CD4-positive, alpha-beta T cell treated with Interleukin-12 subunit alpha and Interleukin-12 subunit beta, for 1 hour (primary cell): ENCODE measurements at places on chromosomes 12 and 14.

DNA sequence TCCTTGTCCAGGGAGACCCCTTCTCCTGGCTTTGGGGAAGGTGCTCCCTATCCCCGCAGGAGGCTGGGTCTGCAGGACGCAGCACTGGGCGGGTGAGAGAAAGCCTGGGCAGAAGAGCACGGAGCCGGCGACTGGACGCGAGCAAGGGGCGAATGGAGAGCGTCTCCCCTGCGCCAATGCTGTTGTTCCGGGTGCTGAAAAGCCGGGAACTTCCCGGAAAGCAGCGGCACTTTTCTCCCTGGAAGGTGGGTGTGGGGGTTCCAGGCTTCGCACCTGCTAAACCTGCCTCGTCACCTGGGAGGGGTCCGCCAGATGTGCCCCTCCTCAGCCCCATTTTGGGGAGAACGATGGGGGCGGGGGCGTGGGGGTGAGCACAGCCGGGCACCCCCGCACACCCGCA, 417.1 kb upstream of the TMTC1 start:
- DNase-seq, result no peak

DNA sequence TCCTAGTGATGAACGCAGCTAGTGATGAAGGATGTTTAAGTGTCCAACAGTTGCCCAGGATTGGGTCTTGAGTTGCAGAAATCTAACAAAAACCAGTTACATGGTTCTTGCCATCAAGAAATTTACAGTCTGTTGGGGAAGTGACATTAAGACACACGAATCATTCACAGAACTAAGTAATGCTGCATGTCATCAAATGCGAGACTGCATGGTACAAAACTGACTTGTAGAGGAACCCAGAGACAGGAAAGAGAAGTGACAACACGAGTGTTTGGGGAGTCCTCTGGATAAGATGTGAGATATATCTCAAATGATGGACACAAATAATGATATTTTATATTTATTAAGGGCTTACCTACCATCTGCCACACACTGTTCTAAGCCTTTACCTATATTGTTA, 6.1 kb upstream of the SYNE3 start:
- no peak for DNase-seq

DNA sequence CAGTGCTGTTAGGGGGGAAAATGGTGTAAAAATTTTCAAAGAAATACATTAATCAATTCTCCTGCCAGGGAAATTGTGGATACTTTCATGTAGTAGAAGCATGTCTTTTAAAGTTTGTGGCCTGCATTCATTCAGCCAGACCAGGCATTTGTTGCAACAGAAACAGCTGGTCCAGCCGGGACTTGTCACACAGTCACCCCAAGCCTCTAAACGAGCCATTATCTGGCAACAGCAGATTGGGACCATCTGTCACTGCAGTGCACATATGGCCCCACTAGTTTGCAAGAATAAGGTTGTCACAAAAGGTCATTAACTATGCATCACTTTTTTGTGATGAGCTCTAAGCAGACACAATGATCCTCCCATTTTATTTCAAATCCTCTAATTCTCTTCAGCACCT, 193.9 kb downstream of the PHLDA1 start:
- no peak for DNase-seq

DNA sequence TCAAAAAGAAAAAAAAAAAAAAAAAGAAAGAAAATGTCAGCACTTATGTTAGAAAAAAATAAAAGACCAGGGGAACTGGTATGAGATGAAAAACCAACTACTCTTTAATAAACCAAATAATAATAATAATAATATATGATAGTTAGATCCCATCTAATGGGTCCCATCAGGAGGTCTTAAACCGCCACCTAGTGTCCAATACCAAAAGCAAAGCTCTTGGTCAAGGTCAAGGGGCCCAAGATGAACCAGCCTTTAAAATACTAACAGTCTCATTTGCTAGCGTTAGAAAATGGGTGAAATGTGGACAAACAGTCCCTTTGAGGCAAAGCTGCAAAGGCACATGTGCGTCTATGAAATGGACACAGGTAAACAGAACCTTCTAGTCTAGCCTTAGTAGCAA, 12.3 kb downstream of the BRAP start:
- DNase-seq, result no peak

GRCh38 chr12:40325349-40325960, 100.7 kb downstream of the LRRK2 start:
- DNase-seq, result peak; percentile 12

DNA sequence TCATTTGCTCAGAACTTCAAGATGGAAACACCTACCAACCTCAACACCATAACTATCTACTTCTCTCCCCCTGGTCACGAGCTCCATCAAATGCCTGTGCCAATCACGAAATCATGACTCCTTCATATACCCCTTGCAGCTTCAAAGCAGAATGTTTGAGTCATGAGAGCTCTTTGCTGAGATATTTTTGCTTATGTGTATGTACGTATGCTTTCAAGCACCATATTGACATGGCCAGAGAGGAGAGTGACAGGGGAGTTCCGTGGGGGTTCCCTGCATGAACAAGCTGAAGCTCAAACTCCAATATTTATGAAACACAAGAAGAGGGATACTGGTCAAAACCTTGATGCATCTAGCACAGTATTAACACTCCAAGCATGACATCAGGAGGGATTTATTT, 374.4 kb downstream of the DPF3 start:
- no peak for DNase-seq

GRCh38 chr12:50101663-50102062, 2.1 kb upstream of the GPD1 start:
- DNase-seq, result no peak

DNA sequence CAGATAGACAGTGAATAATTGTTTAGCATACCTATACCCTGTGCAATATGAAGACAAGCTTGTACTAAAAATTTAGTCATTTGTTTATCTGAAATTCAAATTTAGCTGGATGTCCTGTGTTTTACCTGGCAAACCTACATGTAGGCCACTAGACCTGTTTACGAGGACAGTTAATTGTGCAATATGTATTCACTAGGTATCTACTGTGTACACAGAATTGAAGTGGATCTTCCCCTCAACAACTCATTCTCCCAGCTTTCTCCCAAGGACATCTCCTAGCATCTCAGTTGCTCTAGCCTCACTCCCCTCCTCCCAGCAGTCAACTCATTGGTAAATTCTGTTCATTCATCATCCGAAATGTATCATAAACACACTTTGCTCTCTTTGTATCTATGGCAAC, 25.3 kb downstream of the AK7 start:
- DNase-seq, result no peak

DNA sequence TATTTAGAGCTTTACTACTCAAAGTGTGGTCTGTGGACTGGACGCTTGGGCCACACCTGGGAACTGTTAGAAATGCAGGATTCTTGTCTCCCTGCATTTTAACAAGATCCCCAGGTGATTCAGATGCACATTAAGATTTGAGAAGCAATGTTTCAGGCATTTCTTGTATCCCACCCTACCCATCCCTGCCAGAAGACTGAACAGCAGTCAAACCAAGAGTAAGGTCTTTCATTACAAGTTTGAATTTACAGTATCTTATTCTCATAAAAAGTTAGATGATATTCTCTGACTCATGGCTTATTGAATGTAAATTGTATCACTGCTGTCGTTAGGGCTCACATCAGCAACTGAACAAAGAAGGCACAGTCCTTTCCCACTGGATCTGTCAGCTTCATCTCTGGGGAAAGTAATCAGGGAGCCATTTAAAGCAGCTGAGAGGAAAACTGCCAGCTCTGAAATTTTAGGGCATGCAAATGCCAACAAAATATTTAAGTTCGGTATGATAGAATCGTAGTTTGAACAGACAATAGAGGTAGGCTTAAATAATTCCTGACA, 141.1 kb downstream of the AKAP6 start:
- no peak for DNase-seq

- no peak for DNase-seq
Measured at GRCh38 chr14:93064411-93065271, 51.1 kb downstream of the ITPK1 start.

- DNase-seq, result no peak
Measured at GRCh38 chr12:32993404-32993803, 96.8 kb upstream of the PKP2 start.

DNA sequence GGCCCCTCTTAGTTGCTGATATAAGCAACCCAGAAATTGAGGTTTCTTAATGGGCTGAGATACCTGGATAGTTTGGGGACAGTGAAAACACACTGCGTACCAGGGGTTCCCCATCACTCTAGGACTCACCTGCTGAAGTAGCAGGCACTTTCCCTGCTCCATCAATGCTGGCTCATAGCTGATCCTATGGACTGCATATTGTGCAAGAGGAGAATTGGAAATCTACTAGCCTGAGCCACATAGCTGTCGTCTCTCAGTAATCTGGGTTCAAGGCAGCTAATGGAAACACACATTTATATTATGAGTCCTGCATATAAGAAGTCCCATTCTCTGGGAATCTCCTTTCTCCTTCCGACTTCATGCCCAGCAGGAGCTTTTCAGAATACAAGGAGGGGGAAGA, 7.3 kb upstream of the DUSP6 start:
- DNase-seq, result no peak

DNA sequence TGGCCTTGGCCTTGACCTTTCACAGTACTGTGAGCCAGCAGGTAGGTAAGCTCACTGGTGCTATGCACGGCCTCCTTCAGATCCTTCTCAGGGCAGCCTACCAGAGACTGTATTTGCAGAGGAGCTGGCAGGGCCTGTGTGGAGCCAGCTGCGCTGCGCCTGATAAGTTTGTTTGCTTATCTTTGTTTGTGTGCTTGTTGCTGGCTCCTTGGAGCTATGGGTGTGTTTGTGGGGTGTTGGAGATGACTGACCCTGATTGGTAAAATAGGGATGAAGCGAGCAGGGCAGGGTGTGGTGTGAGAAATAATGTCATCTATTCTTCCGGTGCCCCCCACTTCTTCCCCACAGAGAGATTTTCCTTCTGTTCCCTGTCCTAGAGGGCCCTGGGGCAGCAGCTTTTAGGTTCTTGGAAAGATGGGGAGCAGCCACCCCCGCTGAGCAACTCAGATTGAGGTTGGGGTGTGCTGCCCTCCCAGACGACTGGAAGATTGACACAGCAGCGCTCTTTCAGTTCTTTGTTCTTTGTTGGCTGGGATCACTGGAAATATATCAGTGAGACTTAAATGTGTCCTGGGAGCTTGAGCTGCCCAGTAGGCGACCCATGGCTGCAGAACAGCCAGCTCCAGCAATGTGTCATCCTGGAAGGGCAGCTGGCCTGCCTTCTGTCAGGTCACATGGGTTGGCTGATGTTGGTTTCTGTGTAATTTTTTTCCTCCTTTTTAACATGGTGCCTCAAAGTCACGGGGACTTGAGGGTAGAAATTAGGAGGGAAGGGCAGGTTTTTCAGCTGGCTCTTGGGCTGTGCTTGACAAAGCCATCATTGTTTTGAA, 19.6 kb downstream of the MLXIP start:
- no peak for DNase-seq

DNA sequence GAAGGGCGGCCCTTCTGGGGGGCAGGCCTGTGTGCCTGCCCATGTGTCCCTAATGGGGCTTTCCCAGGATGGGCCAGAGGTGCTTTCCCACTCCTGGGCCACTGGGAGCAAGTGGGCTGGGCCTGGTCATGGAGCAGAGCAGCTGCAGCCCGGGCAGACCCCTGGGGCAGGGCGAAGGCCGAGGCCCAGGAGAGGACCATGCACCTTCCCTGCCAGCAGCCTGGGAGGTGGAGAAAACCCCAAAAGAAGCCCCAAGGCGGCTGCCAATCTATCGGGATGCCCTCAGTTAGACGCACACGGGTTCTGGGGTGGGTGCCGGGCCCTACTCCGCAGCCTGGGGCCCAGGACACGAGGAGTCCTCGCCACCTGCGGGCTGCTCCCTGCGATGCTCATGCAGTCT, 16.1 kb upstream of the CRIP2 start:
- no peak for DNase-seq

GRCh38 chr14:94571395-94571794, 9.8 kb upstream of the SERPINA5 start:
- no peak for DNase-seq

DNA sequence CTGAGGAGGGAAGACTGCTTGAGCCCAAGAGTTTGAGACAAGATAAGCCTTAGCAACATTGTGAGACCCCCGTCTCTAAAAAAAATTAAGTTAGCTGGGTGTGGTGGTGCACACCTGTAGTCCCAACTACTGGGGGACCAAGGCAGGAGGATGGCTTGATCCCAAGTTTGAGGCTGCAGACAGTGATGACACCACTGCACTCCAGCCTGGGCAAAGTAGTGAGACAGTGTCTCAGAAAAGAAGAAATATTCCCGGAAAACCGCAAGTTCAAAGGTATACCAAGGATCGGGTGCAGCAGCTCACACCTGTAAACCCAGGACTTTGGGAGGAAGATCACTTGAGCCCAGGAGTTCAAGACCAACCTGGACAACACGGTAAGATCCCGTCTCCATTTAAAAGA, 5.8 kb downstream of the PTGES3 start:
- DNase-seq, result no peak

- no peak for DNase-seq
Measured at GRCh38 chr14:105395538-105395854, 2.8 kb upstream of the TEX22 start.

DNA sequence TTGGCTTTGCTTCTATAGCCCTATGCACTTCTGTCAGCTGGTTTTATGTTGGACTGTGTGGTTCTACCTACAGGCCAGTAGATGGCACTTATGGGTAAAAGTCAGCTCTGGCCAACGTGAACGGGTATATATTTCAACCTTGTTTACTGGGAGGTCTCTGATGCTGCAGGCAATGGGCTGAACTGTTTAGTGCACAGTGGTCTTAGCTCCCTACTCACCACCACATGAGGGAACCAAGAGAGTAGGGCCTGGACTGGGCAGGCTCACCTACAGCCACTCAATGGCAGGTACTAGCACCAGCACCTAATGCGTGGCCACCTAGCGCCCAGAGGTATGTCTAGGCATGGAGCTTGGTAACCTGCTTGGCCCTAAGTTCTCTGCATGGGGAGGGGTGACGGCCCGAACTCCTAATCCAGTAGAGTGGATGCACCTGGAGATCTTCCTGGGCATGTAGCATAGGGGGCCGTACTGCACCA, 481.8 kb downstream of the TMEM117 start:
- DNase-seq, result peak; percentile 13

- no peak for DNase-seq
Measured at GRCh38 chr12:58896278-58896677, 24.0 kb downstream of the LRIG3 start.

DNA sequence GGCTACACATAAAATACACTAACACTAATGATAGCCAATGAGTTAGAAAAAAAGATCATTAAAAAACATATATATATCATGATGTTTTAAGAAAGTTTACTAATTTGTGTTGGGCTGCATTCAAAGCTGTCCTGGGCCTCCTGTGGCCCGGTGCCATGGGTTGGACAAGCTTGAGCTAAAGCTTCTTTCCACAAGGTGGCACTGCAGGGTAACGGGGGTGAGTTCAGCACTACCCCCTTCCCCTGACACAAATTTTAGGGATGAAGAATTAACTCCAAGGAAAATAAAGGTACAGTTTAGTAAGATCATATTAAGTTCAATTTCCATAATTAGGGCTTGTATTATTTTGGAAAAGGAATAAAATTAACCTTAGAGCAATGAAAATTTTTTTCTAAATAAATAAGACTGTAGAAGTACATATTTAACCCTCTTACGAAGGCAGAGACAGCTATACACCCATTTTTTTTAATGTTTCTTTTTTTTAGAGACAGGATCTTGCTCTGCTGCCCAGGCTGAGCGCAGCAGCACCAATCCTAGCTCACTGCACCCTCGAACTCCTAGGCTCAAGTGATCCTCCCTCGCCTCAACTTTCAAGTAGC, 38.9 kb downstream of the PPP1R13B start:
- DNase-seq, result peak; percentile 72

GRCh38 chr14:57371013-57371412, 19.4 kb upstream of the NAA30 start:
- DNase-seq, result no peak

GRCh38 chr14:25396128-25396527, 346.2 kb upstream of the STXBP6 start:
- DNase-seq, result no peak
